ENCODE measurements at places on chromosomes 7 and 10. TPM values are rescaled to one million over a fixed set of nuclear protein-coding genes. Genes with fewer than 3 reads are reported as not detected.

The TEX36 gene
- not detected for total RNA-seq

The LIPK gene
- not detected for total RNA-seq

The C10orf67 gene
- total RNA-seq = not detected

The HOXA5 gene
- total RNA-seq = 2.7 TPM

The SERPINE1 gene
- 5.9 TPM for total RNA-seq

The SPDYE1 gene
- total RNA-seq = not detected

The EGR2 gene
- 1.5 TPM for total RNA-seq

- no peak overlapping the region for H3K4me3 ChIP-seq
- H3K4me1 ChIP-seq = no peaks in the 10 kb centered on the region
- H3K27me3 ChIP-seq = no peaks in the 10 kb centered on the region
- H3K36me3 ChIP-seq = no peaks in the 10 kb centered on the region
- DNase-seq = no peak
These were observed 753.2 kb downstream of the GRID1 start for GRCh38 chr10:85613391-85613790.

- no peak overlapping the region for H3K4me3 ChIP-seq
- no peaks in the 10 kb centered on the region for H3K27me3 ChIP-seq
- no peaks in the 10 kb centered on the region for H3K36me3 ChIP-seq
- no peak overlapping the region for H3K27ac ChIP-seq
- DNase-seq = no peak
- H3K4me1 ChIP-seq = peaks cover 13% of the 10 kb centered on the region
These were observed 2.9 kb upstream of the ATP6V0E2 start for GRCh38 chr7:149870701-149871483.

GRCh38 chr10:20919481-20919880 is 22.4 kb upstream of the NEBL start:
- no peaks in the 10 kb centered on the region for H3K27me3 ChIP-seq
- no peak overlapping the region for H3K27ac ChIP-seq
- no peak overlapping the region for H3K4me3 ChIP-seq
- H3K4me1 ChIP-seq = no peaks in the 10 kb centered on the region
- H3K36me3 ChIP-seq = no peaks in the 10 kb centered on the region

GRCh38 chr7:17560516-17560915 is 262.1 kb downstream of the AHR start:
- no peaks in the 10 kb centered on the region for H3K36me3 ChIP-seq
- DNase-seq = no peak
- peaks cover 10% of the 10 kb centered on the region for H3K4me1 ChIP-seq
- no peaks in the 10 kb centered on the region for H3K27me3 ChIP-seq

DNA sequence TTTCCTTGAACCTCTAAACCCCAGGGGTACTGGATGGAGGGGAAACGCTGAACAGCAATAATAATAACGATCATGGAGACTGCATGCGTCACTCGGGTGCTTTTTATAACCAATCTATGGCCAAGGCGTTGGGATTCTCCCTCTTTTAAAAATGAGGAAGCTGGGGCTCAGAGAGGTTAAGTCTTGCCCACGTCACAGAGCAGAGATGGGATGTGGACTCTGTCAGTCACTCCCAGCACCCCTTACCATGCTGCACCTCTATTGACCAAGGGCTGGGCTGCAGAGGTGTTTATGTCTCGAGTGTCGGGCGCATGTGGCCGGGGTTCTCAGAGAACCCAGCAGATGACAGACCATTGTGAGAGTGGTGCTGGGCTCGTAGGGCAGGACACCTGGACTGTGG is 129.9 kb downstream of the CDH23 start:
- H3K4me3 ChIP-seq = no peak overlapping the region
- no peaks in the 10 kb centered on the region for H3K27me3 ChIP-seq
- no peaks in the 10 kb centered on the region for H3K4me1 ChIP-seq
- DNase-seq = no peak

DNA sequence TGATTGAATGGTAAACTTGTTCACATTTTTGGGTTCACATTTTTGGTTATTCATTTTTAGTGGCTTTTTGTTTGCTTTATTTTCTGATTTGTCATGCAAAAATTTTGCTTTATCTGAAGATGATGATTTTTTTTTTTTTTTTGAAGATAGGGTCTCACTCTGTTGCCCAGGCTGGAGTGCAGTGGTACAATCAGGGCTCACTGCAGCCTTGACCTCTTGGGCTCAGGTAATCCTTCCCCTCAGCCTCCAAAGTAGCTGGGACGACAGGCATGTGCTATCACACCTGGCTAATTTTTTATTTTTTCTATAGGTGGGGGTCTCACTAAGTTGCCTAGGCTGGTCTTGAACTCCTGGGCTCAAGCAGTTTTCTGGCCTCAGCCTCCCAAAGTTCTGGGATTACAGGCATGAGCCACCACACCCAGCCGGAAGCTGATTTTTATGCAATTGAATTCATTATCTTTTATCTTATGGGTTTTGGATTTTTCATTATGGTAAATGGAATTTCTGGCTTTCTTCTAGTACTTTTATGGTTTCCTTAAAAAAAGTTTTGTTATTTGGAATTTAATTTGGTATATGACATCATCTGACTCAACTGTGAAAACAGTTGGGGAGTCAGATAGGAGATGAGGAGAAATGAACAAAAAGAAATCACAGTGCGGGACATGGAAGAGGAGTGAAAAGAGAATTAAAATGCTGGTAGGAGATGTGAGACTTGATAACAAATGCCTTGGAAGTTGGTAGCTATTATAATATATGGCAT is 158.7 kb downstream of the LRMDA start:
- no peaks in the 10 kb centered on the region for H3K36me3 ChIP-seq
- no peak for DNase-seq
- no peak overlapping the region for H3K4me3 ChIP-seq

DNA sequence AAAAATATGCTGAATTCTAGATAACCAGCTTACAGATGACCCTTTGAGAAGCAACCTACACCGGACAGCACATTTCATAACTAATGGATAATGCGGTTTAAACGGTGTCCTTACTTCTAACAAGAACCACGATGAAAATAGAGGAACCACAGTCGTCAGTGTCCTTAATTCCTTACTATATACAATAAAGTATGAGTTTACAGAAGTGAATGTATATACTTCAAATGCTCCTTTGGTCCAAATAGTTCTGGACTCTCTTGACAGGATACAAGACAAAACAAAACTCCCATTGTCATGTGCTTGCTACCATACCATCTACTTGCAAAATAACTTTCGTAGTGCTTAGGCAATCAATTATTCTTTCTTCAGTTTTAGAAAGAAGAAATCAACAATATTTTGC is 2.4 kb downstream of the NAMPT start:
- H3K4me1 ChIP-seq = peaks cover 24% of the 10 kb centered on the region
- H3K27me3 ChIP-seq = no peaks in the 10 kb centered on the region
- no peak overlapping the region for H3K4me3 ChIP-seq
- H3K27ac ChIP-seq = no peak overlapping the region
- H3K36me3 ChIP-seq = no peaks in the 10 kb centered on the region

- no peaks in the 10 kb centered on the region for H3K36me3 ChIP-seq
- no peak overlapping the region for H3K27ac ChIP-seq
- no peaks in the 10 kb centered on the region for H3K4me1 ChIP-seq
- DNase-seq = no peak
These were observed 194.2 kb downstream of the CAMK1D start for GRCh38 chr10:12543589-12543988.

DNA sequence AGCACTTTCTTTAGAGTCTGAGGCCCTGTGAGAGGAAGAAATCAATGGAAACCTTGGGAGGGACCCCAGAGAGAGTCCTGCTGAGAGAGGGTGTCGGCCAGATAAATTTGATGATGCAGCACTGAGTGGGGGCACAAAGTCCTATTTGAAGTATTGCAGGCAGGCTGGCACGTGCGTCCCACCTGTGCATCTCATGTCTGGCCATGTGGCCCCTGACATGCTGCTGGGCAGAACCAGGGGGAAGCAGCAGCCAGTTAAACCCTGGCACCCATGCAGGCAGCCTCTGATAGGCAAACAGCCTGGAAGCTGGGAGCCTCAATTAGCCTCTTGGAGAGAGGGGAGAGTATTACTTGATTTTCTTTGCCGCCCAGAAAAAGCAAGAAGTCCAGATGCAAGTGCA is 180.9 kb downstream of the PLXNA4 start:
- no peak overlapping the region for H3K4me3 ChIP-seq
- DNase-seq = no peak
- H3K27ac ChIP-seq = no peak overlapping the region
- no peaks in the 10 kb centered on the region for H3K4me1 ChIP-seq
- no peaks in the 10 kb centered on the region for H3K36me3 ChIP-seq

GRCh38 chr7:94276027-94276426 is 118.7 kb upstream of the COL1A2 start:
- no peak for DNase-seq
- H3K4me3 ChIP-seq = no peak overlapping the region
- H3K27ac ChIP-seq = no peak overlapping the region
- H3K4me1 ChIP-seq = no peaks in the 10 kb centered on the region

DNA sequence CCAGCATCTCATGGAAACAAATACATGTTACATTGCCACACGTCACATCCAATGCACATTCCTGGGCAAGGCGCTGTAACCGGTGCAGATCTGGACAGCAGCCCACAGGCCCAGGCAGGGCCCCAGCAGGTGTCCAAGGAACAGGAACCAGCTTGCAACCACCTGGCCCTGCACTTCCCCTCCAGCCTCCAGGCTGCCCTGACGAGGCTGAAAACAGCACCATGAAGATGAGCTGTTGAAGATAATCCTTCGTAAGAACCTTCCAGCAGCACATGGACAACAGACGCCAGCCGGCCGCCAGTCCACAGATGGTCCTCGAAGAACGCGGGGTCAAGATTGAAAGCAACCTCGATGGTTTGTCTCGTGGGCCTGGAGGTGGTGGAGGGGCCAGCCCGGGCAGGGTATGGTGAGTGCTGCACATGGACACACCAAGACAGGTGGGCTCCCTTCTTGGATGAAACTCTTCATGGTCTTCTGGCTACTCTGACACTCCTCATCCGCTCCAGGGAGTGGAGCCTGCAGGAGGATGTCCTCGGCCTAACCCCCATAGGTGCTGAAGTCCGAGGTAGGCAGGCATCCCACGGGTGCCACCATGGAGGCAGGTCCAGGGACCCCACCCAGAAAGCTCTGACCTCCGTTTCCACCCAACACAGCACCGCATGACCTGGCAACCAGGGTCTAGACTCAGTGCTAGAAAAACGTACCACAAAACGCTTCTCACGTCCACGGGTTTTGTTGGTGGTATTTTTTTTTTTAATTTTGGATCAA is 22.9 kb downstream of the PDGFA start:
- H3K4me3 ChIP-seq = no peak overlapping the region
- H3K27me3 ChIP-seq = no peaks in the 10 kb centered on the region
- no peaks in the 10 kb centered on the region for H3K4me1 ChIP-seq
- no peak overlapping the region for H3K27ac ChIP-seq

- H3K4me3 ChIP-seq = no peak overlapping the region
- H3K36me3 ChIP-seq = no peaks in the 10 kb centered on the region
- no peak overlapping the region for H3K27ac ChIP-seq
- no peak for DNase-seq
- H3K27me3 ChIP-seq = no peaks in the 10 kb centered on the region
These were observed 322.4 kb upstream of the KLF6 start for GRCh38 chr10:4107285-4107851.

GRCh38 chr7:12995912-12996469 is 308.6 kb downstream of the ARL4A start:
- no peaks in the 10 kb centered on the region for H3K4me1 ChIP-seq
- H3K27me3 ChIP-seq = no peaks in the 10 kb centered on the region
- no peak overlapping the region for H3K4me3 ChIP-seq
- H3K36me3 ChIP-seq = no peaks in the 10 kb centered on the region
- no peak for DNase-seq

- no peaks in the 10 kb centered on the region for H3K36me3 ChIP-seq
- H3K4me3 ChIP-seq = no peak overlapping the region
- H3K27me3 ChIP-seq = no peaks in the 10 kb centered on the region
- DNase-seq = no peak
These were observed 7.7 kb upstream of the TMEM120A start for GRCh38 chr7:76002139-76002538.

DNA sequence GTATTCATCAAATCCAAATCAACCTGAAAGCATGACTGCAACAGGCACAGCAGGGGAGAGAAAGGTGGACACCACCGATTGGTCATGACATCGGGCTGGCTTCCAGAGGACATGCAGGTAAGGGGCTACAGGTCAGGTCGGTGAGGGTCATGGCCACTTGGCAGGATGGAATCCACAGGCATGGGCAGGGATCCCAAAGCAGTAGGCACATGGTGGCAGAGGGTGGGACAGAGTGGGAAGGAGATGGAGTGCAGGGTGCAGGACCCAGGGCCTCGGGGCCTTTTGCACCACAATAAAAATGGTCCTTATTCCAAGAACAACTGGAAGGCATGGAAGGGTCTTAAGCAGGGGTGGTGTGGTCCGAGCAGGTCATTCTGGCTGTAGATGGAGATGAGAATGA is 33.0 kb downstream of the C10orf90 start:
- no peak for DNase-seq
- no peaks in the 10 kb centered on the region for H3K4me1 ChIP-seq
- H3K27ac ChIP-seq = no peak overlapping the region
- no peaks in the 10 kb centered on the region for H3K36me3 ChIP-seq

- DNase-seq = no peak
- no peak within 1 kb of the TSS for H3K27ac ChIP-seq
These were observed at the start of gene ADAP1 for GRCh38 chr7:954330-955238. Gene ADAP1, minus strand, starts transcription at chr7:954680. Its CDS starts 203 bp downstream, at chr7:954477.

GRCh38 chr10:49768731-49769130 is 6.6 kb upstream of the OGDHL start:
- DNase-seq = no peak
- no peak overlapping the region for H3K27ac ChIP-seq
- no peaks in the 10 kb centered on the region for H3K36me3 ChIP-seq
- peaks cover 25% of the 10 kb centered on the region for H3K27me3 ChIP-seq
- no peaks in the 10 kb centered on the region for H3K4me1 ChIP-seq

DNA sequence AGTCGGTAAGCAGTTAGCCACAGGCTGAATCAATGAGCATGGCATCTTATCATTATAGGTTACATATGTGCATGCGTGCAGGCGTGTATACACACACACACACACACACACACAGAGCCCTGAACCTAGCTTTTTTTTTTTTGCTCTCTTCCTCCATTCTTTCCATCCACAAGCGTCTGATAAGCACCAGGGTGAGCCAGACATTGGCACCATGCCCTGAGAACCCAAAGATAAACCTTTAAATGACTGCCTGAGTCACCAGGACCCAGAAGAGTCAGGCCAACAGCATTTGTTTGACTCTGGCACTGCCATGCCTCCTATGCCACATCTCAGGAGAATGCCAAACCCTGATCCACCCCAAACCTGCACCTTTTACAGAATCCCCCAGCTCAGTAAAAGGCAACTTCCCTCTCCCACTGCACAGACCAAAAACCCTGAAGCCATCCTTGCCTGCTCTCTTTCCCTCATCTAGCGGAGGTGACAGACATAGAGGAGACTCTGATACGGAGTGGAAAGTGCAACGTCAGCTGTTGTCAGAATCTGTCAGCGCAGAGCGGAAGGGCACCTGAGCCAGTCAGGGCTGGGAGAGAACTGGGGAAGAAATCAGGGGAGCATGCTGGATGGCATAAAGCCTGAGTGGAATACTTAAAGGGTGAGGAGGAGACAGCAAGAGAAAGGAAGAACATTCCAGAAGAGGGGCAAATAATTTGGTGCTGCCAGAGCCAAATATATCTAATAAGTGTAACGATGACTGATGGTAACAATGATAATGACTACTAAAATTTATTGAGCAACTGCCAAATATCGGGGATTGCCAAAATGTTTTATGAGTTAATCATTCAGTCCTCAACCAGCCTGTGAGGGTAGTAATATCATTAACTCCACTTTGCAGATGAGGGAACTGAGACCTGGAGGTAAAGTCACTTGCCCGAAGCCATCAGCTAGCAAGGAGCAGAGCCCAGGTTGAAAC is 3.2 kb downstream of the PARP12 start:
- no peak overlapping the region for H3K27ac ChIP-seq
- H3K27me3 ChIP-seq = no peaks in the 10 kb centered on the region
- H3K4me1 ChIP-seq = peaks cover 6% of the 10 kb centered on the region
- peak; percentile 27 for DNase-seq
